ENCODE measurements at places on chromosomes 3 and 15.

GRCh38 chr3:145807990-145808389, 353.0 kb downstream of the PLOD2 start:
- no peak for DNase-seq

GRCh38 chr3:37161351-37161750, 13.0 kb downstream of the LRRFIP2 start:
- no peak for DNase-seq

DNA sequence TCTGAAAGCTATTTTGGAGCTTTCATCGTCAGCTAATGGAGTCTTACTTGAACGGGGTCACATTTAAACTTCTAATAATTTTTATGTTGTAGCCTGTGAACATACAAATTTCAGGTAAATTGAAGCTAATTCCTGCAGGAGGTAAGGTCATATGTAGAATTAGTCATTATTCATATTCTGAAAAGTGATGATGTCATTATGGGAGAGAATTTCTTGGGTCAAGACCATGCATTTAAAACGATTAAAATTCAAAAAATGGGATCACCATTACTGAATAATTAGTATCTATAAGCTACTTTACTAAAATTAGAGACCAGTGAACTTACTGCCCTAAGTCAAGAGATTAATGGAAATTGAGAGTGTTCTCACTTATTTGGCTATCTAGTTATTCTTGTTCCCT, 120.4 kb downstream of the CHL1 start:
- DNase-seq, result no peak

DNA sequence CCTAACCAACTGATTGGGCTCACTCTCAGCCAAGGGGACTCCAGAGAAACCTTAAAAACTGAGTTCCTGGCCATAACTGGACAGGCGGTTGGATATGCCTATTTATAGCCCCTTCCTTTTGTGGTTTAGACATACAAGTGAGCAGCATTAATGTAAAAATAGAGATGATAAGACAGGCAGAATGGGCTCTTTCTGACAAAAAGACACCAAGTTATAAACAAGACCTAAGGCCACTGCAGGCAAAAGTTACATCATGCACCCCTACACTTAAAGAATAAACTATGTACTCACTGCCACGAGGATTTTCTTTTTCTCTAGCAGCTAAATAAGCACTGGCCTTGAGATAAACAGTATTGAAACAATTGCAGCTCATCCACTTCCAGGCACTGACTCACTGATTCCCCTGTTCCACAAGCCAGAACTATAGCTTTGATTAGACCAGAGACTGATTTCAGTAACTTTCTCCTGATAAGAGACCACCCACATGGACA, 30.1 kb downstream of the SUCNR1 start:
- DNase-seq, result no peak

GRCh38 chr3:53555068-53555588, 60.7 kb downstream of the CACNA1D start:
- no peak for DNase-seq

DNA sequence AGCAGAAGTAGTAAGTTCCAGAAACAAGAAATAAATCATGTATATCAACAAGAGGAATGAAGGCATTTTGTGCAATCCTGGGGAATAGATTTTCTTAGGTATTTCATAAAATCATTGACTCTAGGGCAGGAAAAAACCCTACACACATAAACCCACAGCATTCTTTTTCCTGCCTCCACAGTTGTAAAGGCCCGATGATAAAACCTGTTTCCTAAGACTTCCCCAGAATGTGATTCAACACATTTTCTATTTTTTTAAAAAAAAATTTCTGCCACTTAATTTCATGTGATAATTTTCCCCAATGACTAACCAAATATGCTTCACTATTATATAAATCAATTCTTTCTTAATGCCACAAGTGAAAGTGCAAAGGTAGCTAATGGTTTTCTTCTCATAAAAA, 407.0 kb downstream of the FHIT start:
- no peak for DNase-seq

DNA sequence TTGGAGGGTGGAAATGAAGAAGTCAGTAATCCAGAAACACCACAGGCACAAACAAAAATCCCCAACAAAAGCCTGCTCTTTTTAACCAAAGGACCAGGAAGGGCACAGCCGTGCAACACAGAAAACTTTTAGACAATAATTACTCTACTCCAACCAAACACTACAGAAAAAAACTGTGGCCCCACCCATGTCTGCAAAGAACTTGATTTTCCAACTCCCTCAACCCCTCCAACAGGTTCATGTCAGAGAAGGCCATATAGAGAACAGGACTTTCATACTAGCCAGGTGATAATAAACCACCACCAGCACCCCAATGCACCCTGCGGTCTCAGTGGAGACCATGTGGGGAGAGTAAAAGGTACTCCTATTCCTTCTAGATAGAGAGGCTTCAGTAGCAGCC, 16.8 kb downstream of the PHC3 start:
- DNase-seq, result no peak

DNA sequence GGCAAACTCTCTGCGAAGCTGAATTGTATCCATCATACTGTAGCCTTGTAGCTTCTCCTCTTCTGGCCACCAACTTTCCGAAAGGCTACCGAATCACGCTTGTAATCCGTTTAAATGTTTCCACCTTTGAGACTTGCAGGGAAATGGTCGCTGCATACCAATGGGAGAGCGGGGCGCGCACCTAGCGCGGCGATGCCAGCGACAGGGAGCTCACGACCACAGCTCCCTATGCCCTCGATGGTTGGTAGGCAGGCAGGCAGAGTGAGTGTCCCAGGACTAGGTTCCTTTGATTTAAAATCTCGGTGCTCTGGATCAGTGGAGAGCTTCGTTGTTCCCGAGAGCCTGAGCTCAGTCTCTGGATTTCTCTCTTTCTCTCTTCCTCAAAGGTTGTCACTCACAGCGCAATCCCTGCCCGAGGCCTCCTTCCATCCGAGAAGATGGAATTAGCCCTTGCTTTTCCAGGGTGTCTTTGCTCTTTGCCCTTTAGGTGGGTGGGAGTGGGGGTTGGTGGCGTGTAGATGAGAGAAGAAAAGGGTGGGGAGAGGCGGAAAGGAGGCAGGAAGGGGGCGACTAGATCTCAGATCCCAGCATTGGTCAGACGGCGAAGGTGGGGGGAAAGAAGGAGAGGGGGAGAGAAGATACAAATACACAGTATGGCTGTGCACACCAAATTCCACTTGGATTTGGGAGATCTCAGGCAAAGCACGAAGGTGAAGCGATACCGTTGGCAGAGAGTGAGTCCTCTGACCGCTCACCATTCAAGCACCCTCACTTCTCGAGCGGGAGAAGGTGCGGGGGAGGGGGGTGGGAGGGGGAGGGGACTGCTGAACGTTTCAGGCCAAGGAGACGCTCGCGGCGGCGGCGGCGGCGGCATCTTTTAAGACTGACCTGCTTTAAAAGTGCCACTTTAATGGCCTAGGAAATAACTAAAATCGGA, at the start of gene SLITRK3:
TSS of gene SLITRK3 (minus strand) at position 745 of the 937 bp plus-strand sequence. CDS start 5,554 bp downstream, outside the sequence.
- no peak for DNase-seq

DNA sequence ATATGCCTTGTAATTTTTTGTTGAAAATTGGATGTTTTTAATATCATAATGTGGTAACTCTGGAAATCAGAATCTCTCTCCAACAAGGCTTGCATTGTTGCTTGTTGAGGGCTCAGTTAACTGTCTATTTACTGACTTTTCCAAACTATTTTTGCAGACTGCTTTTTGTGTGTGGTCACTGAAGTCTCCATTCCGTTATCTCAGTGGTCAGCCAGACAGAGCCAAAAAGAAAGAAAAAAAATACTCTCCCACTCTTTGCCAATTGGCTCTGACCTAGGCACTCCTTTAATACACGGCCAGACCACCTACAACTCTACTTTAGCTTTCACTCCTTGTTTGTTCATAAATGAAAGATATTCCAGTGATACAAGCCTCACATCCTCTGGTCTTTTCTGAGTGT, 52.5 kb downstream of the IFT80 start:
- DNase-seq, result no peak

DNA sequence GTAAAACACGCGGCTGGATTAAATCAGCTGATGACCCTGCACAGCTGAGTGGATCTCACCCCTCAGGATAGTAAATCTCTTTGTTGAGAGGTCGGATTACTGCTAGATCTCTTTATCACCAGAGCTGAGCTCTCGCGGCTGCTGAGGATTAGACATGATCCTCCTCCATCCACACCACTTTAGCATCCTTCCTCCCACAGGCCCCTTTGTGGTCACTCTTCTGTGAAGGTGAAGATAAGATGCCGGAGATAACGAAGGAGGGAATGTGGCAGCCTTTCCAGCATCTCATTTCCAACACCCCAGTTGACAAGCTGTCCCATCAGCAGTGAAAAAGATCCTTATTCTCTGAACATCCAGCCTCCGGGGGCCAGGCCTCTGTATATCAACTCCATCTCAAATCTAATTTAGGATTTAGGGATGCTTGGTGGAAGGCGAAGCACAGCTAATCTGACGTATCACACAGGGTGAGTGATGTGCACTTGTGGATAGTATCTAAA, 47.5 kb upstream of the SELENOK start:
- no peak for DNase-seq

DNA sequence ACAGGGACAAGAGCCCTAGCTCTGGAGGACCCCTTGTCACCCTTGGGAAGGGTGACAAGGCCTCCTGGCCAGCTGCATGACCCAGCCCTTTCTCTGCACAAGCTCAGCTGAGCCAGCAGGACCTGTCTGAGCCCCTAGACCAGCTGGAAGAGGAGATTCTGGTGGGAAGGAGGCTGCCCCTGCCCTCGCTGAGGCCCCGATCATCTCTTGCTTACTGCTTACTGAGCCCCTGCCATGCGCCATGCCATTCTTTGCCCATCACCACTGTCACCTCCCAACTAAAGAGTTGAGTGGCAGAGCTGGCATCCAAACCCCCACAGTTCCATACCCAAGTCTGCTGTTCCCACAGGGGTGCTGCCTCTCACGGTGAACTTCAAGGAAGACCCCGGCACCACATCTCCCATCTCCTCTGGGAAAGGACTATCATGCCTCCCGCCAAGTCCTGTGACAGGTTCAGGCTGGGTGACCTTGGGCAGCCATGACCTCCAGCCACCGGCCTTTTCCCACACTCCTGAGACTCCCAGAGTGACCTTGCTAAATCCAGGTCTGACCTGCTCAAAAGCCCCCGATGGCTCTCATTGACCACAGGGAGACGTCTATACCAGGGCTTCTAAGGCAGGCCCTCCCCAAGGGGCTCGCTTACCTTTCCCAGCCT, 34.0 kb downstream of the ACSBG1 start:
- DNase-seq, result no peak

- no peak for DNase-seq
These were observed 211.4 kb upstream of the LRIG1 start for GRCh38 chr3:66712210-66712609.

GRCh38 chr15:52121896-52122295, 9.3 kb upstream of the BCL2L10 start:
- no peak for DNase-seq

GRCh38 chr15:39513936-39514335, 66.9 kb upstream of the THBS1 start:
- no peak for DNase-seq

GRCh38 chr3:69650066-69650419, 89.2 kb upstream of the MITF start:
- DNase-seq, result no peak

GRCh38 chr3:101828276-101828675, 21.0 kb upstream of the NFKBIZ start:
- DNase-seq, result no peak

GRCh38 chr3:131072099-131072559, 45.5 kb downstream of the NEK11 start:
- DNase-seq, result no peak

DNA sequence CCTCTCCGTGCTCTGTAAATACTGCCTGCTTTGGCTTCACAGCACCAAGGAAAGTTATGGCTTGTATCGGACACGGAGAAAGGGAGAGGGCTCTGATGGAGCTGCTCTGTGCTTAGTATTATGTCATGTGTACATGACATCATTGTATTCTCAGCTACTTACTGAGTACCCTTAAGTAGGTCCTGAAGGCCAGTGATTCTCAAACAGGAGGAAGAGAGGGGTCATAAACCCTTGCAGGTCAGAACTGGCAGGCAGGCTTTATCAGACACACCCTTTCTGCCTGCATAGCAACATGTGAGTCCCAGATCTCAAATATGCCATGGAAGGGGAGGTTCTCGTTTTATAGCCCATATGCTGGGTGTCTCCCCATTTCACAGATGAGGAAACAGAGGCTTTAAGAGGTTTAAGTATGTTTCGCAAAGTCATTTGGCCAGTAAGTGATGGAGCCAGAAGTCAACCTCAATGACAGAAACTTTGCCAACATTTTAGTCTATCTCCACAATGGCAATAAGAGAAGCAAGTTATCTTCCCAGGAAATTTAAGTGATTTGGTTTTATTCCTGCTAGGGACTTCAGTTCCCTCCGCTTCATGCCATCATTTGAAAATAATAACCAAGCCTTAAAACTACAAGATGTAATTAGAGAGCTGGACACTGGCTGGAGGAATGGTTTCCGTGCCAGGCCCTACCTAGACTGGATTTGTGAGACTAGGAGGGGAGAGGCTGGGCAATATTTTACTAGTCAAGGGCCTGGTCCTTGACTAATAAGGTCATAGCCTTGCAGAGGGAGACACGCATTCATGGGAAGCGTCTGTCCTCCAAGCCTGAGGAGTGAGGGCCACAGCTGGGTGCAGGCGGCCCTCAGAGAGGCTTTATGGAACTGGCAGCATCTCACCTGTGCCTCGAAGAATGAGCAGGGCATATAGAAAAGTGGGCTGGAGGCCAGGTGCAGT, 133.0 kb downstream of the XXYLT1 start:
- no peak for DNase-seq

DNA sequence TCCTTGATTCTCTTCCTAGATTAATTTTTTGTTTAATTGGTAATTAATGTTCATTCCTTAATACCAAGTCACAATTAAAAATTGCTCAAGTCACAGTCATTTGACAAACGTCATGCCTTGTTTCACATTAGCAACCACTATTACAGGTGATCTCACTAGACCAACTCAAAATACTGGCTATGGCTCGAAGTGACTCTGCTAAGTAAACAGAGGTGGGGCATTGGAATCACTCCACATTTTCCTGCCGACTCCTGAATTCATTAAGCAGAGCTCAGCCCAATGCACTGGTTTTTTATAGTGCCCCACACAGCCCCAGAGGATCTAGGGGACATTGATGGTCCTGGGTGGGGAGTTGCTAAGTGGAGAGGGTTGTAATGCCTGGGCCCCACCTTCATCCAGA, 201.2 kb upstream of the NSMCE3 start:
- DNase-seq, result no peak

GRCh38 chr3:54021071-54021470, 101.3 kb upstream of the CACNA2D3 start:
- DNase-seq, result no peak

- no peak for DNase-seq
These were observed 1.7 kb downstream of the SLMAP start for GRCh38 chr3:57757642-57758297.

- no peak for DNase-seq
These were observed 30.3 kb upstream of the BCL6 start for GRCh38 chr3:187775549-187775948.

- DNase-seq, result no peak
These were observed 199.3 kb upstream of the BCL6 start for GRCh38 chr3:187944390-187945179.

GRCh38 chr3:48039487-48040190, 23.4 kb upstream of the MAP4 start:
- DNase-seq, result no peak
